H4 (cell line): ENCODE measurements at places on chromosomes 3 and 15.

DNA sequence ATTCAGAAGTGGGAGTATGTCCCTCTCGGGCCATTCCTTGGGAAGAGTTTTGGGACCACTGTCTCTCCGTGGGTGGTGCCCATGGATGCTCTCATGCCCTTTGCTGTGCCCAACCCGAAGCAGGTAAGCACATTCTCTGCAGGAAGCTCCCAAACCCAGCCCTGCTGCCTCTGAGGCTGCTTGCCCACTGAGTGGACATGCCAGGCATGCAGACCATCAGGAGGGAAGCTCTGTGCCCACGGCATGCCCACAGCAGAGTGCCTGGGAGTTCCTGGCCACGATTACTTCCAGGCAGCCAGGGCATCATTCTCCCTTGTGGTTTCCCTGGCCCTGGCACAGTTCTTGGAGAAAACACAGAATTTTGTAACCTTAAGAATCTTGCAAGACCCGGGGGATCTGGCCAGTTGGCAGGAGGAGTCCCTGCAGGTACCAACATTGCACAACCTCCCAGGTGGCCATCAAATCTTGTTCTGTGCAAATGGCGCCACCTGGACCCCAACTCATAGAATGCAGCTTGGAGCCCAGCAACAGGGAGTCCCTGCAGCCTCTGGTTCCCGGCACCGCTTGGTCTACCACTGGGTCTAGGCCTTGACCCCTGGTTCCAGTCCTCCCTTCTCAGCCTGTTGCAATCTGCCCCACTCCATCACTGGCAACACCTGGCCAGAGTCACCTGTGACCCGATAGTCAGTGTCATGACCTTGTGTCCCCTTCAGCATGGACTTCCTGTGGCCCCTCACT, 20.4 kb downstream of the FAH start:
- peak; percentile 49 for DNase-seq

GRCh38 chr3:108110934-108111333, 20.1 kb upstream of the CD47 start:
- DNase-seq, result no peak

- DNase-seq, result peak; percentile 90
Measured at GRCh38 chr15:47331829-47332393, 385.4 kb upstream of the SEMA6D start.

DNA sequence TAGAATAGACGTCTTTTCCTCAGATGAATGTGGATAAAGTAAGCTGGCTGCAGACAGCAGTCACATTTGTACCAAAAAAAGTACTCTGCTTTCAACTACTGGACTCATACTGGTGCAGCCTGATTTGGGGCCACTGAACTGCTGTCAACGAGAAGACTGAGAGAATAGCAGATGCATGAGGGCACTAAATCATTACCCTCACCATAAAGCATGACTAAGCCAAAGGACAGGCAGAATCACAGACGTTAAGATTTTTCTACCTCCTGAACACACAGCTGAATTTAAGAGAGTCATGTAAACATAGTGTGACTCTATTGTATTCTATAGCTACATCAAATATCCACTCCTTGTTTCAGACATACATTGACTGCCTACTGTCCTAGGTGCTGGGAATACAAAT, 67.8 kb upstream of the CDAN1 start:
- no peak for DNase-seq

- DNase-seq, result no peak
Measured at GRCh38 chr15:50182219-50183013, 420 bp downstream of the SLC27A2 start.

- DNase-seq, result no peak
Measured at GRCh38 chr3:59316688-59317275, 267.0 kb upstream of the CFAP20DC start.

- DNase-seq, result no peak
Measured at GRCh38 chr3:73500321-73500720, 124.4 kb downstream of the PDZRN3 start.

DNA sequence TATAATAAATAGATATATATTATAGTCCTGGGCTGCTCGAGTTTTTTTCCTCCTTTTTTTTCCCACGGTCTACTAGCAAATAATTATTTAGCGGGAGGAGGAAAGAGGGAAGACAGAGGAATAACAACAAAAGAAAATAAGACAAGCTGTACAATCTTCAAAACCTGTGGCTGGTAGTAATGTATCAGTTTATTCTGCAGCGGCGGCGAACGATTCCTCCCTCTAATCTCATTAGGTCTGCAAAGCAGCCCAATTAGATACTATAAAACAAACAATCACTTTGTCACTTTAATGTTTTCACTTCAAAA, 390 bp upstream of the TLE3 start:
- DNase-seq, result no peak

DNA sequence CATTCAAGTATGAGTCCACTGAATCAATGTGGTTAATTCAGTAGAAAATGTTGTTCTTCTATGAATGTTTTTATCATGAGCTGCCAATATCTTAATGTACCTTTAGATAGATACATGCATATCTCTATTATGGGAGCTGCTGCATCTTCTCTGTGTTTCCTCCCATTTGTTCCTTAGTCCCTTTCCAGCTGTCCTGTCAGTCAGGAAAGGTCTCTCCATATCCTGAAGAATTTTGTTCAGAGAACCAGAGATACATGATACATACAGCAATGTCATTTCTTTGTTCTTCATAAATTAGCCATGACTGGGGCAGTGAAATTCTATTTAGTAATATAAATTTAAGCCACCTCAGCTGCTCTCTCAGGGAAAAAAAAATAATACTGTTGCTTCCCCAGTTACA, 103.7 kb downstream of the P3H2 start:
- no peak for DNase-seq

GRCh38 chr3:10504171-10505049, 976 bp downstream of the ATP2B2 start:
- DNase-seq, result no peak

DNA sequence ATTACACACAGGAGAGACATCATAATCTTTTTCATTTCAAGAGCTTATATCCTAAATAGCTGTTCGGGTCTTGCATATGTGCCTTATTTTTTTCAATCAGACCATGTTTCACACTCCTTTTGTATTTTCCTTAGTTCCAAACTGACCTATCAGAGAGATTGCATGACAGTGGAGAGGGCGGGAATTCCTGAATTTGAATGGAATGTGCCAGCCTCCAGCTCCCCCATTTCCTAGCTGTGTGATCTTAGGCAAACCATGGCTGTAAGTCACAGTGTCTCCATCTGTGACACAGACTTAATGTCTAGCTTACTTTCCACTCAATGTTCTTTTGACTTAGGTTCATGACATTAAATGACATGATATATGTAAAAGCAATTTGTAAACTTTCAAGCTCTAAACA, 62.0 kb upstream of the CSTA start:
- DNase-seq, result no peak
